ENCODE measurements at places on chromosomes 2 and 18. TPM values are rescaled to one million over a fixed set of nuclear protein-coding genes. Genes with fewer than 3 reads are reported as not detected.

The RNU2-63P gene
- total RNA-seq: under 0.01 TPM

The KIF1A gene
- not detected for total RNA-seq

The MAP2 gene
- 5.5 TPM for total RNA-seq

The TNFRSF11A gene
- 0.16 TPM for total RNA-seq

Measured in hair follicular keratinocyte (primary cell).